Fibroblast of the aortic adventitia (primary cell): ENCODE measurements at places on chromosomes 16 and 17. TPM values are rescaled to one million over a fixed set of nuclear protein-coding genes. Genes with fewer than 3 reads are reported as not detected.

SLC35G6 gene
- total RNA-seq, result not detected in 2 replicates

C16orf54 gene
- total RNA-seq, result not detected in 2 replicates

SMTNL2 gene
- 0.16 TPM in 1 of 2 replicates, not detected in the other for total RNA-seq

DNA sequence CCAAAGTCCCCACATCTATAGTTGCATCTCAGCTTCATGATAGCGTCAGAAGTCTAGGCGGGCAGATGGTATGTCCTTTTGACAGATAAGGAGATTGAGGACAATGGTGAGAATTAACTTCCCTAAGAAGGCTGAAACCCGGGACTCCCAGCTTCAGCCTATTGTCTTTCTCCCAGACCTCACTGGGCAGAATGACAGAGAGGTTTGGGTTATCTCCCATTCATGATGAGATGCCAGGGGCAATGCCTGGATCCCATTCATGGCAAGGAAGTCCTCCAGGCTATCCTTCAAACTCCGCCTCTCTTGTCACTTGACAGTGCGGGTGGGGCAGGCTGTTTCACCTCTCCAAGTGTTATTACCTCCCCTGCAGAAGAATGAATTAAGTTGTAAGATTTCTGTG is 100.3 kb downstream of the IRX5 start:
- DNase-seq, result no peak

- no peak for DNase-seq
Measured at GRCh38 chr16:11298143-11298900, 17.2 kb upstream of the PRM1 start.

GRCh38 chr17:2044263-2044894 is 2.6 kb downstream of the OVCA2 start:
- no peak for DNase-seq

- DNase-seq, result no peak
Measured at GRCh38 chr16:68668266-68668665, 23.2 kb downstream of the CDH3 start.

- no peak for DNase-seq
Measured at GRCh38 chr17:58452738-58453137, 35.4 kb upstream of the RNF43 start.

DNA sequence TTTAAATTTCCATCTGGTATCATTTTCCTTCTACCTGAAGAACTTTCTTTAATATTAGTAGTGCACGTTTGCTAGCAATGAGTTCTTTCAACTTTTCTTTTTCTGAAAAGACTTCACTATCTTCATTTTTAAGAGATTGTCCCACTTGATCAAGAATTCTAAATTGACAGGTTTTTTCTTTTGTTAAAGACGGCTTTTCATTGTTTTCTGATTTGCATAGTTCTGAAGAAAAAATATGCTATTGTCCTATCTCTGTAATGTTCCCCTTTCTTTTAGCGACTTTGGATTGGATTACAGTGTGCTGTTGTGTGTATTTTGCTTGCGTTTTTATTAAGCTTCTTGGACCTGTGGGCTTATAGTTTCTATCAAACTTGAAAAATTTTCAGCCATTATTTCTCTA is 126.3 kb upstream of the NACA2 start:
- no peak for DNase-seq

GRCh38 chr17:901964-902363 is 77.6 kb downstream of the NXN start:
- DNase-seq, result no peak
